ENCODE measurements at places on chromosomes 1 and 21. TPM values are rescaled to one million over a fixed set of nuclear protein-coding genes. Genes with fewer than 3 reads are reported as not detected.

The CFHR3 gene
- not detected for total RNA-seq

The OR2L5 gene
- not detected for total RNA-seq

The VSIG8 gene
- not detected for total RNA-seq

The LYPD8 gene
- not detected for total RNA-seq

The OR2G6 gene
- not detected for total RNA-seq

Data from Panc1 (cell line).